RKO (cell line): ENCODE measurements at places on chromosomes 3 and 15.
A peak's percentile ranks its signal among the peaks of the same experiment; 100 is the strongest.

DNA sequence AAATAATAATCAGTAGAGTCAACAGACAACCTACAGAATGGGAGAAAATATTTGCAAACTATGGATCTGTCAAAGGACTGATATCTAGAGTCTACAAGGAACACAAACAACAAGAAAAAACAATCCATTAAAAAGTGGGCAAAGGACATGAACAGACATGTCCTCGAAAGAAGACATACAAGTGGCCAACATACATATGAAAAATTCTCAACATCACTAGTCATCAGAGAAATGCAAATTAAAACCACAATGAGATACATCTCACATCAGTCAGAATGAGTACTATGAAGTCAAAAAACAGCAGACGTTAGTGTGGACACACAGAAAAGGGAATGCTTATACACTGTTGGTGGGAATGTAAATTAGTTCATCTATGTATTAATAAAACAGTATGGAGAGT, 33.7 kb downstream of the SLC2A2 start:
- DNase-seq: peak; percentile 4

DNA sequence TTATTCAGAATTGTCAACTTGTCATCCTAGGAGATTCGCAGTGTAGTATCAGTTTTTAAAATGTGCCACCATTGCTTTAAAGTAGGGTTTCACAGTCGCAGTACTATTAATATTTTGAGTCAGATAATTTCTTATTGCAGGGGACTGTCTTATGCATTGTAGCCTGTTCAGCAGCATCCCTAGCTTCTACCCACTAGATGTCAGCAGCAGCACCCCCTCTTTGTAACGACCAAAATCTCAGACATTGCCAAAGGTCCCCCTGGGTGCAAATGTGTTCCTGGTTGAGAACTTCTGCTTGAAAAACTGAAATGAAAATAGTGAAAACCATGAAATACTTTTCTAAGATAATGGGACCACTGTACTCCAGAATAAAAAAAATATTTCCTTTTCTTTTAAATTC, 474.8 kb downstream of the CNTN3 start:
- peak; percentile 7 for DNase-seq

DNA sequence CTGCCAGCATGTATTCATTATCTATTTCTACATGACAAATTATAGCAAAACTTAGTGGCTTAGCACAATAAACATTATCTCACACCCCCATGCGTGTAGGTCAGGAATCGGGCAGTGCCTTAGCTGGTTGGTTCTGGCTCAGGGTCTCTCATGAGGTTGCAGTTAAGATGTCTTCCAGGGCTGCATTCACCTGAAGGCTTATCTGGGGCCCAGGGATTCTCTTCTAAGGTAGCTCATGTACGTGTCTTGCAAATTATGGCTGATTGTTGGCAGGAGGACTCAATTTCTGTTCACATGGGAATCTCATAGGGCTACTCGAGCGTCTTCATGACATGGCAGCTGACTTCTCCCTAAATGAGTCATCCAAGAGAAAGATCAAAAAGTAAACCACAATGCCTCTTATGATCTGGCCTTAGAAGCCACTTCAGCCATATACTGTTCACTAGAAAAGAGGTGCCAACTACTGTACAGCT, 42.9 kb upstream of the TSC22D2 start:
- peak; percentile 76 for DNase-seq

GRCh38 chr15:43648649-43649429, at the start of gene CATSPER2:
Gene CATSPER2 (minus strand): TSS chr15:43648844. CDS start chr15:43648061, 783 bp downstream.
- no peak for DNase-seq

GRCh38 chr3:46208167-46208704, at the start of gene CCR1:
Gene CCR1 (minus strand): TSS chr3:46208313. CDS start chr3:46204313, 4,000 bp downstream.
- DNase-seq: peak; percentile 15

- DNase-seq: peak; percentile 66
These were observed 40.6 kb downstream of the MYO5C start for GRCh38 chr15:52255008-52255407.

- no peak for DNase-seq
These were observed 60.7 kb downstream of the ZNF621 start for GRCh38 chr3:40585381-40586016.

GRCh38 chr3:62007036-62007435, 366.3 kb downstream of the FEZF2 start:
- no peak for DNase-seq

GRCh38 chr3:129313665-129314385, 35.2 kb downstream of the HMCES start:
- peak; percentile 30 for DNase-seq

DNA sequence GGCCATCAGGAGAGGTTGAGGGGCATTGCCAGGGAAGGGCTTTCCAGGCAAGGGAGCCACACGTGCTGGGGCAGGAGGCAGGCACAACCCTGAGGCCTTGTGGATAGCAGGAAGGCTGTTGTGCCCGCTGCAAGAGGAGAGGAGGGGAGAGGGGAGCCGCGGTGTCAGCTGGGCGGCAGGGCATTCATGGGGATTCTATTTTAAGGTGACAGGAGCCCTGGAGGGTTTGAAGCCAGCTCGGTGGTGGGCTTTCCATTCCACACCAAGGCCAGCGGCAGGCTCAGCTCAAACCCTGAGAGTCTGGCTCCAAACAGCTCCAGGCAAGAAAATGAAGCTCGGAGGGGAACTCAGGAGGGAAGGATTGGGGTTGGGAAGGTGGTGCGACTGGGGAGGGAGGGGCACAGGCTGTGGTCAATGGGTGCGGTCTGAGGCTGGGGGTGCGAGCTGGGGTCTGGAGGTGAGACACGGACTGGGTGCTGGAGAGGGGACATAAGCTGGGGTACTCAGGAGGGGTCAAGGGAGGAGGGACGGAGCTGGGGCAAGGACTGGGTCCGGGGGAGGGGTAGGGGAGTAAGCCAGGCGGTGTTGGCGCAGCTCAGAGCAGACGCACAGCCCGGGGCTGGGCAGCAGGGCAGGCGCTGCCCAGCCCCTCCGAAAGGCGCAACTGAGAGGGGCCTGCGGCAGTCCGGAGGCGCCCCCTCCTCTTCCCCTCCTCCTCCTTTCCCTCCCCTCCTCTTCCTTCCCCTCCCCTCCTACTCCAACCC, 43.4 kb downstream of the TPRA1 start:
- no peak for DNase-seq

- DNase-seq: no peak
These were observed 37.5 kb downstream of the GAP43 start for GRCh38 chr3:115660646-115661337.

DNA sequence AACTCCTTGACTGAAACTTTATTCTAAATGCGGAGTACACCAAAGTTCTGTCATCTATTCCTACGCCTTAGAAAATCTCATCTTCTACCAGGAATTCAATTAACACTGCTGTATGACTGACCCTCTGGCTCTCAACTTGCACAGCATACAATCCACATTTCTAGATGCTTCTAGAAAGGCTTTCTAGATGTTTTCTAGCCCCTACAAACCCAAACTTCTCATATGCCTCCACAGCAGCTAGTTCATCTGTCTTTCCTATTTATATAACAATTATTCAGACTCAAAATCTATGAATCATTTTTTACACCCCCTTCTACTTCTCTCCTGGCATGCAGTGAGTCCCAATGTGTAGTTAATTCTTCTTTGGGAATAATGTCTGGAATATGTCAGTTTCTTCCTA, 13.2 kb downstream of the INO80 start:
- no peak for DNase-seq

DNA sequence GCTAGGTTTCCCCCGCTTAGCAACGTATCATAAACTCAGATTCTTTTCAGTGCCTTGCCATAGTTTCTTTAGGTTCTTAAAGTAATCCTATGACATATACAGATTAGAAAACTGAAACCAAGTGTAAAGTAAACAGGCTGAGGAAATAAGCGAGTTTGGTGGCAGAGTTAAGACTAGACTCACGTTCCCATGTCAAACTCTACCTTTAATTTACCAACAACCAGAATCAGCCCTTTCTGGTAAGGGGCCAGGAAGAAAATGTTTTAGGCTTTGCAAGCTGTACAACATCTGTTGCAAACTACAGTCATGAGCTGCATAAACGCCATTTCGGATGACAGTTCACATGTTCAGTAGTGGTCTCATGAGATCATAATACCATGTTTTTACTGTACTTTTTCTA, 128.0 kb upstream of the PRICKLE2 start:
- DNase-seq: no peak

- DNase-seq: no peak
These were observed 2.4 kb downstream of the CPLX3 start for GRCh38 chr15:74828835-74829234.

DNA sequence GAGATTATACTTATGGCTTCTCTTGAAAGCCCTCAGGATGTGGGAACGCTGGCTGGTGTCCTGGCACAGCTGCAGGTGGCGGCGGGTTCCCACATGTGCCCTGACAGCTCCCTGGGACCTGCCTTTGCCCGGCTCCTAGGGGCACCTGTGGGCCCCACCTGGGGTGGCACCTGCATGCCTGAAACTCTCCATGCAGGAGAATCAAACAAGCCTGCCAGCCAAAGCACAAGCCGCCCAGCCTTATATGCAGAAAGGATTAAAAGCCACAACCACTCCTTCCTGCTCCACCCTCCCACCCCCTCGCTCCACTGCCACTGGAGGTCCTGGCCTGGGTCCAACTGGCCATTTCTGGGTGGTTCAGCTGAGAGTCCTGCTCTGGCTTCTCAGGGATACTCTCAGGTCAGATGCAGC, 18.1 kb downstream of the TRPM1 start:
- DNase-seq: no peak

GRCh38 chr15:87929841-87930240, 326.7 kb downstream of the NTRK3 start:
- no peak for DNase-seq
